ENCODE measurements at places on chromosomes 7 and 10.
A peak's percentile ranks its signal among the peaks of the same experiment; 100 is the strongest.

DNA sequence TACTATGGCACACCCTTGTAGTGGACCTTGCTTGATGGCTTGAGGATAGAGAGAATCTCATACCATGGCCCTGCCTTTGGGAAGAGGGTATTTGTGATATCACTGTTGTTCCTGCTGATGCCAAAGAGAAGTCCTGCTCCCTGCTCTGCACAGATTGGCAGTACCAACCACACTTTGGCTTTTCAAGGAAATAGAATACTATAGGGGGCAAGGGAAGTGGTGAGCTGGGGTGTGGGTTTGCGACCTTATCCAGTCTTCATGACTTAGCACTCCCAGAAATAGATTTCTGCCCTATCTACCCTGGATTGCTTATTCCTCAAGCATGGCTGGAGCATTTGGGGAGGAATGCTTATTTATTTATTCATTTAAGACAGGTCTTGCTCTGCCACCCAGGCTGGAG is 6.8 kb upstream of the MAPK8 start:
- DNase-seq = no peak

GRCh38 chr10:125538947-125539731 is 143.8 kb downstream of the TEX36 start:
- no peak for DNase-seq

- no peak for DNase-seq
Observed at GRCh38 chr10:86678999-86679792, 10.9 kb downstream of the LDB3 start.

DNA sequence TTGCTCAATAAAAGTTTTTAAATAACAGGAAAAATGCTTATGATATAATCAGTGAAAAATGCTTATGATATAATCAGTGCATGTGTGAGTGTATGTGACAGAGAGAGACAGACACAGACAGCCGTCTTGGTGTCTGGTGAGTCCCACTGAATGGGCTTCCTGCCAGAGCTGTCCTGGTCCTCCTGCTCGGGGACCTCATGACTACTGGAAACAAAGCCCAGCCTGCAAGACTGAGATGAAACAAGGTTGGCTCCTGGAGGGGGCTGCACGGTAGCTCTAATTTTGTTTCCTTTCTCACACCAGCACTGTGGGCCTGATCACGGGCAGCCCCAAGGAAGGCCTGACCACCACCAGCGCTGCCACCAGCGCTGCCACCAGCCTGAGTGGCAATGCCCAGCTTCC is 57.3 kb downstream of the NRP1 start:
- no peak for DNase-seq

- DNase-seq = no peak
Observed at GRCh38 chr10:945778-946177, 14.3 kb upstream of the LARP4B start.

DNA sequence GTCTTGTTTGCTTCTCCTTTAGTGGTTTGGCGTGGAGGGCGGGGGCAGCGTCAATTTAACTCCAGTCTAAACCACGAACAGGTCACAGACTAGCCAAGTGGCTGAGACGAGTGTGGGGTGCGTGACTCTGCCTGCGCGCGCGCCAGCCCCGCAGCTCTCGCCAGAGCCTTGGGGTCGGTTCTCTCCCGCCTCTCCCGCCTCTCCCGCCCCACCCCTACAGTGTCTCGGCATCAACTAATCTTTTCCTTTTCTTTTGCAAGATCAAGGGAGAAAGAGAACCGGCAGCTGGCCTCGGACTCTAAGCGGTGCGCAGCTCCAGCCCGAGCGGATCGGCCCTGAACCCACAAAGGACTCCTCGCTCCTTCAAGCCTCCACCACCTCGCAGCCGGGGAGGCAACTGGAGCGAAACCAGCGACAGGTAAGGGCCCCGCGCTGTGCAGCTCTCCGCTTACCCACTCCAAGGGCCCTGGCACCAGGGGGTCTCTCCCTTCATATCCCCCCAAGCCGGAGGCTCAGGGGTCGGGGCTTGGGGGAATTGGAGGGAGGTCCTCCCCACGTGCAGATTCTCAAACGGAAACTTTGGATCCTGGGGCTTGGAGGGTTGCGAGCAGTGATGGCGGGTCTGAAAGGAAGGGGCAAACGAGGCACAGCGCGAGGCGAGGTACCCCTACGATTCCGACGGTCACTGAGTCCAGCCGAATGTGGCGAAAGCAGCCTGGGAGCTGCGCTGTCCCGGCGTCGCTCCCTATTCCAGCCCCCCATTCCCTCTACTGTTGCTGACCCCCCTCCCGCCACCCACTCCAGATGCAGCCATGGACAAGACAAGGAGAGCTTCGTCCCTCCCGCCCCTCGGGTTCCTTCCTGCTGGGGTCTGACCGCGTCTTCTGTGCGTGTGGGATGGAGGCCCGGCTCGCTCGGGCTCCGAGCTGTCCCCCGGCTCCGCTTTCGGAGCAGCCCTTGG is 829 bp downstream of the CHRM2 start:
- no peak for DNase-seq

DNA sequence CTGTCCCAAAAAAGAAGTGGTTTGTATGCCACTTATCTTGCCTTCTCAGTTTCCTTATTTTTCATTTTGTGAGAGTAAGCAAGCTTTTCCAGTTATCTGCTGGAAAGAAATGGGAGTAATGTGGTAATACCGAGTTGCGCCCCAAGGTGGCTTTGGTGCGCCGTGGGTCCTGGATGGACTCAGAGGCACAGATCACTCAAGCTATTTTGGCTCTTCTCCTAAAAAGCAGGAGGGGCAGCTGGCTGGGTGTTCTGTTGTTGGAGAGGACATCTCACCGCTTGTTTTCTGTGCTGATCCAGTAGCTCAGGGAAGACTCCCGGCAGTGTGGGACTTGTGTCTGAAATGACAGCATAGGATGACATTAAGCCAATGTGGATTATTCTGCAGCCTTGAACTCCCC is 16.4 kb downstream of the PRKRIP1 start:
- DNase-seq = peak; percentile 40

GRCh38 chr10:84739641-84740040 is 411.3 kb downstream of the CCSER2 start:
- no peak for DNase-seq

- DNase-seq = no peak
Observed at GRCh38 chr7:110148054-110148453, 942.9 kb upstream of the LRRN3 start.

DNA sequence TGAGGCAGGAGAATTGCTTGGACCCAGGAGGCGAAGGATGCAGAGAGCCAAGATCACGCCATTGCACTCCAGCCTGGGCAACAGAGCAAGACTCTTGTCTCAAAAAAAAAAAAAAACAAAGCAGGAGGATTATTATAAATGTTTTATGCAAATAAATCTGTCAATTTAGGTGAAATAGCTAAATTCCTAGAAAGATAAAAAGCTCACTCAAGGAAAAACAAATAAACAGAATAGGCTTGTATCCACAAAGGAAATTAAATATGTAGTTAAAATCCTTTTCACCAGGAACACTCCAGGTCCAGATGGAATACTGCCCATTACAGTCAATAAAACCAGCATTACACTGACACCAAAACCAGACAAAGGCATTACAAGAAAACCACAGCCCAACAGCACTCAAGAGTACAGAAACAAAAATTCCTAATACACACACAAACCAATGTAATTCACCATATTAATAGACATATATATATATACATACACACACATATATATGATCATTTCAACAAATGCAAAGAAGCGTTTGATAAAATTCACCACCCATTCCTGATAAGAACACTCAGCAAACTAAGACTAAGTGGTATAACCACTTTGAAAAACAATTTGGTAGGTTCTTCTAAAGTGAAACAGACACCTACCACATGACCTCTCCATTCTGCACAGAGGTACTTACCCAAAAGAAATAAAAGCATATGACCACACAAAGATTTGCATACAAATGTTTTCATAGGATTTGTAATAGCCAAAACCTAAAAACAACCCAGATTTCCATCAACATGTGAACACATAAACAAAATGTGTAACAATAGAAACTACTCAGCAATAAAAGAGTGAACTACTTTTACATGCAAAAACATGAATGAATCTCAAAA is 38.8 kb downstream of the ABI1 start:
- DNase-seq = no peak

DNA sequence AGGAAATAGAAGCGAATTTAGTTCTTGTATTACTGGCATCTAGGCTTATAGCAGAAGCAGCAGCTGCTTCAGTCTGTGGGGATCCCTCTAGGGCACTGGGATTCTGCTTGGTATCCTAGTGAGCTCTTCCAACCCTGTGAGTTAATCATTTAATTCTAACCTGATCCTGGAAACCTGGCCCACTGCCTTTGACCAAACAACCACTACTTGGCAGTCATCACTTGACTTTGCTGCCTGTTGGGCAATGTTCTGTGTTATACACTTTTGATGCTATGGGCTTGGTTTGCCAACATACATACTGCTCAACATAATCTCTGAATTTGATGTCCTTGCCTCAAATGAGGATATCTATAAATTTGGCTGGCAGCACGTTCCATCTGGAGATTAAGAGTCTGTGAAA is 813.4 kb downstream of the ANKRD7 start:
- no peak for DNase-seq

GRCh38 chr10:128280271-128280670 is 154.0 kb upstream of the MKI67 start:
- DNase-seq = no peak

DNA sequence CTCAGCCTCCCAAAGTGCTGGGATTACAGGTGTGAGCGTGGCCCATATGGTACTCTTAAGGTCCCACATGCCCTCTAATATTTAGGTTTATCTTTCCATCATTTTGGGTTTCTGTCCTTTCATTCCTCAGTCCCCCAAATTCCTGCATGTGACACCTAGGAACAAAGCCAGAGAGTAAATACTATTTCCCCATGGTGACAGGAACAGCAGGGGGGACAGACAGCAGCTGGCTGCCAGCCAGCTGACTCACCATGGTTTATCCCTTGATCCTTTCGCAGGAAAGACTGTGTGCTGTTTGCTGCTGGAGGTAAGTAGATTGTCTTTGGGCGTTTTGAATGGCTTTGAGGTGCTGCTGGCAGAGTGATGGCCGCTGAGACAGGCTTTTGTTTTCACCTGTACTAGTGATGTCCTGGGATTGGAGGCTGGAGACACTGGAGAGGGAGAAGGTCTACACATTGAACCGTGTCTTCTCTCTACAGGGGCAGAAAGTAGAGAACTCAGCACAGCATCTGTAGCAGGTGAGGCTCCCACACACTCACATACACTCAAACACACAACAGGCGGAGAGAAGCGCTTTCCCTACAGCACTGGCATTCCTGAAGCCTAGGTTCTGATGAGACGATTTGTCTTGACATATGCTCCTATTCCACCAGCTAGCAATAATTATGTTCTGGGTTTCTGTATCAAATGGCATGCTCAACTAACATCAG is 83.7 kb upstream of the EFCAB10 start:
- no peak for DNase-seq

GRCh38 chr10:91366704-91367103 is 43.4 kb upstream of the HECTD2 start:
- no peak for DNase-seq

DNA sequence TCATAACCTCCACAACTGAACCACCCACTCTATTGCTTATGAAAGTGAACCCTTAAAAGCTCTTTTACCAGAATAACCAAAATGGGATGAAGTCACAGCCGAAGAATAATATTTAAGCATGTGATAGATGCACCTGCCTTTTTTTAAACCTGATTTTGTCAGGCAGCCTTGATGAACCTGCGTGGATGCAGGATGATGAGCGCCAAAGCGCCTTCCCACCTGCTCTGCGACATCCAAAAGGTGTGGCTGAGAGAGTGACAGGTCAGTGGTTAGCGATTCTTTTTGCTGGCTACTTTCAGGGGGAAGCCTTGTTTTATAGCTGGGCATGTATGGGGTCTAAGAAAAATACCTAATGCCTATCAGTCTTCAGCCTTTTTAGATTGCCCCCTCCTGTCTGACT is 157.8 kb downstream of the FANK1 start:
- no peak for DNase-seq

DNA sequence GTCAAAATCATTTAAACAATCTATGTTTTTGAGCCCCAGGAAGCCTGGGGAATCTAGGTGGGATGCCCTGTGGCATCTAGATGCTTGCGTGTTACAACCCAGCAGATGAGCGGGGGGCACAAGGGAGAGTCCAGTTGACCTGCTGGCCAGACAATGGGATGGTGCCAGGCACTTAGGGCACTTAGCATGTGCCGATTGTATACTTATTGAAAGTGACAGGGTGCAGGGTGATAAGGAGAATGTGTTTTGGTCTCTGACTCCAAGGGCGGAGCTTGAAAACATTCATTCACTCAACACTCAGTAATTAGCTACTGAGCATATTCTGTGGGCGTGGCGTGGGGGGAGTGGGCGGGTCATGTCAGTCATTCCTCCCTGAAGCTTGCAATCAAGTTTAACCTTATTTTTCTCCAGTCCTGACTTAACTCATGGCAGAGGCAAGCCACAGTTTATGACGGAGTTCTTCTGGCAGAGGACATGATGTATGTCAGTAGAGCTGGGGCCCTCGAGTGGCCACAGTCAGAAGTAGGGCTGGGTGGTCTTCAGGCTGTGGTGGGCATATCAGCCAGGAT is 115.1 kb downstream of the PRKCQ start:
- no peak for DNase-seq

DNA sequence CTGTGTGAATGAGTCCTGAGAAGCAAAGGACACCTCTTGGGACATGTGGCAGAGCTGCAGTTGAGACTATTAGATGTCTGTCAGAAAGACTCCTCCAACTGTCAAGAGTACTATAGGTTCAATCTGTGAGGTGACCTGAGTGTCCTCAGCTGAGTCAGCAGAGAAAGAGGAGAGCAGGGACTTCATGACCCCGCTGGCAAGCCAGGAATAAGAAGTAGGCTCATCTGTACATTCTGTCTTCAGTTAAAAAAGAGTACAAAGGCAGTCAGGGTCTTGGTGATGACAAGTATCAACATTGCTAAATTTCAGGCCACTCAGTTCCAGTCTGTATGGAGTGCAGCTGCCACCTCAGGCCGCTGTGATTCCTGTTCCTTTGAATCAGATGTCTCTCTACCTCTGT is 25.1 kb downstream of the HECTD2 start:
- DNase-seq = no peak

DNA sequence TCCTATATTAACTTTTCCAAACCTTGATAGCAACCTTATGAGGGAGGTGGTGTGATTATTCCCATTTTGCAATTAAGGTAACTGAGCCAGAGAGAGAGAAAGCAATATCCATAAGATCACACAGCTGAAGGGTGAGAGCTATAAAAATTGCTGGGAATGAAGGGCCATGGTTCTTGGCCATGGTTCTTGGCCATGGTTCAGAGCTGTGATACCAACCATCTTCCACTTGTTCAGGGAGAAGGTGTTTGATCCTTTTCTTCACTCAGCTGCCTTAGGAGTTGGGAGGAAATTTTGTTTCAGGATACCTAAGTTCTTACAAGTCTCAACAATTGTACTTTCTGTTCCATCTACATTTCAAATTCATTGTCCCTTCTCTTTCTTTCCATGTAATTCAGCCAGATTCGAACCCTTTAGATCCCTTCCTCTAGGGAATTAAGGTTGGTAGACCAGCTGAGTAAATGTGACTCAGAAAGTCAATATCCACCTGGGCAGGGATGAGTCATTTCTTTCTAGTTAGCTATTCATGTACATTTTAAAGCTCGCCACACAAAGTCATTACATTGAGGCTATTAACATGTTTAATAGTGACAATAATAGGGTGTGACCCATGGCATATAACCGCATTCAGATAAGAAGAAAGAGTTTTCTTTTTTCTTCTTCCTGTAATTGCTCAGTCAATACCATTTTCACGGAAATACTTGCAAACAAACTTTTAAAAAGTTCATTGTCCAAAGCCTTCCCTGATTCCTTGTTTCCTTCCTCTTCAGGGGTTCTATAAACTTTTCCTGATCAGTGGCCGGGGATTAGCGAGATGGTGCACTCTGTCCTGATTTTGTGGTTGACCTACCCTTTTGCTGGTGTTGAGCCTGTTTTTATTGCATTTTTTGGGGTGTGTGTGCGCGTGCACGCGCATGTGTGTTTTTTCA is 143.4 kb downstream of the TCF7L2 start:
- no peak for DNase-seq

Measured in activated naive CD4-positive, alpha-beta T cell treated with Interleukin-2 at 50 U/mL for 16 hours (primary cell).